ENCODE measurements at places on chromosomes 7 and 10. TPM values are rescaled to one million over a fixed set of nuclear protein-coding genes. Genes with fewer than 3 reads are reported as not detected.

HOXA13 gene
- total RNA-seq = not detected

MNX1 gene
- total RNA-seq = 4.2 TPM

UCN3 gene
- total RNA-seq = not detected

DNA sequence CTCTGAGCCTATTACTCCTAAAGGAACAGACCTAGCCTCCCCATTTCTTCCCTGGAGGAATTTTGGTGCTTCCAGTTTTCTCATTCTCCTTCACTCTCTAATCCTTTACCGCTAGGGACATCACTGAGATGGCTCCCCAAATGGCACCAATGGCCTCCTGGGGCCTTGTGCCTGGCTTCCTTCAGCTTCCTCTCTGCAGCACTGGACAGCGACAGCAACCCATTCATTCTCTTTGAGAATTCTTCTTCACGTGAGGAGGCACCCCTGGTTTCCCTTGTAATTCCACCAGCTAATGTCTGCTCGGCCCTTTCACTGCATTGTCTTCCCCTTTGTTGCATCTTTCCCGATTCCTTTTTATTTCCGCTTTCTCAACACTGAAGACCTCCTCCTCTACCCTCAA, 24.6 kb upstream of the KDM7A start:
- DNase-seq = no peak
- H3K4me3 ChIP-seq = no peak overlapping the region
- H3K27me3 ChIP-seq = no peaks in the 10 kb centered on the region
- H3K36me3 ChIP-seq = no peaks in the 10 kb centered on the region
- H3K27ac ChIP-seq = no peak overlapping the region
- no peaks in the 10 kb centered on the region for H3K4me1 ChIP-seq

DNA sequence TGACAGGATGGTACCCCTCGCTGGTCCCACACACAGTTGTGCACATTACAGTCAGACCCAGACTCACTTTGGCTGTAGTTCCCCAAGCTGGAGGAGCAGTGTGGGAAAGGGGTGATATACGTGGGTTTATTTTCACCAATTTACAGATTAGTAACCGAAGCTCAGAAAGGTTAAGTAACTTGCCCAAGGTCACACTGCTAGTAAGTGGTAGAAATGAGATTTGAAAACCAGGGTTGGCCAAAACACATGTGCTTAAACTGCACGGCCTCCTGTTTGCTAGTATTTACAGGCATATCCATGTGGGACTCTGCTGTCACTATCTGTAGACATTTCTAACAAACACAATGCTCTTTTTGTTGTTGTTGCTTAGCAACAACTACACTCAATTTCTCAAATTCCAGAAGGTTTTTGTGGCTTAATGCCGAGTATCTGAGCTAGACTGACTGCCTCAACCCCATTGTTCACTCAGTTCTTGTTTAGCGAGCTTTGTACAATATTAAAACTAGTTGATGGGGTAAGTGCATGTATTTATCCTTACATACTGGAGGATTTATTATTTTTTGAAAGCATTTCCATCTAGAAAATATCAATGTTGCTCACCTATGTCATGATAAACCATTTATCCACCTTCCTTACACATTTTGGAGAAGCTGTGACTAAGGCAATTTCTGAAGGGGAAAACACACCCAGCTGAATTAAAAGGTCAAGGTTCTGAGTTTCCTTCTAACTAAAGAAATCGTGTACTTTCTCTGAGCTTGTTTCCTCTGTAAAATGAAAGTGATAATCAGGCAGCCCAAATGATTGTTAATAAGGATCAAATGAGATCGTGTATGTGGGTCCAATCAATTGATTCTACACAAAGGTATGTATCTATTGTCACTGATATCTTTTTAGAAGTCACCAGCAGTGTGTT, 5.3 kb upstream of the TMEM139 start:
- H3K27me3 ChIP-seq = no peaks in the 10 kb centered on the region
- H3K4me3 ChIP-seq = no peak overlapping the region
- no peak for DNase-seq
- H3K36me3 ChIP-seq = no peaks in the 10 kb centered on the region
- H3K4me1 ChIP-seq = peaks cover 21% of the 10 kb centered on the region

CNPY1 gene
- not detected for total RNA-seq

All from stomach (tissue), 19 donors.